ENCODE measurements at places on chromosomes 12 and 14.

- peak; percentile 21 for DNase-seq
These were observed 9.3 kb upstream of the TAS2R46 start for GRCh38 chr12:11071414-11071813.

DNA sequence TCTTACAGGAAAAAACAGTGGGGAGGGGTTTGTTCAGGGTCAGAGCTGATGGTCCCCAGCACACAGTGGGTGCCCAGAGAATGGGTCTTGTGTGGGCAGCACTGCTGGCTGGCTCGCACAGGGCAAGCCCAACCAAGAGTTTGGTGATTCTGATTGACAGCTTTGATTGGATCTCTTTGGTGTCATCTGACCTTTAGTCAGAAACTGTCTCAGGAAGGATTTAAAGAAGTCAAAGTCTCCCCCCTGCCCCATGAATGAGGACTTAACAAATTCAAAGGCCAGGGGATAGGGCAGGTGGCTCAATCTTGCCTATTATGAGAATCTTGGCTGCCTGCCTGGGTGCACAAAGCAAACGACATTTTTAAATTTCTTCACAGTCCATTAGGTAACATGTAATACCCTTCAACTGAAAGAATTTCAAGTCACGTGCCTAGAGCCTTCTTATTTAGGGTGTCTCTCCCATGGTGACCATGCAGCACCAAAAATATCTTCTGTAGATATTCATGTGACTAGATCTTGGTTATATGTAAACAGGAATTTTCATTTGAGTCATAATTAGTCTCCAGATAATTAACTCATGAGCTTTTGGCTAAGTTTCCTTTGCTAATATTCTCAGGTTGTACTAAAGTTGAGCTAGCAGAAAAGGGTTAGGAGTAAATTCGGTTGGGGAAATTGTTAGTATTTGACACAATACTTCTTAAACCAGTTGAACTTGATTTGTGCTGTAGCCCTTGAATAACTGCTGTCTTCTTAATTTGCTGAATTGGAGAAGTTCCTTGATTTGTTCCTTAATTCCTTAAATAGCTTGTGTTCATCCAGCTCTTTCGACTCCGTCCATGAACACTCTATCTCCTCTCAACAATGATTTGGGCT, 54.5 kb upstream of the HECTD1 start:
- peak; percentile 88 for DNase-seq

- no peak for DNase-seq
These were observed 51.1 kb downstream of the MIS18BP1 start for GRCh38 chr14:45201905-45202304.

GRCh38 chr12:4287325-4288211, 14.0 kb downstream of the CCND2 start:
- no peak for DNase-seq

DNA sequence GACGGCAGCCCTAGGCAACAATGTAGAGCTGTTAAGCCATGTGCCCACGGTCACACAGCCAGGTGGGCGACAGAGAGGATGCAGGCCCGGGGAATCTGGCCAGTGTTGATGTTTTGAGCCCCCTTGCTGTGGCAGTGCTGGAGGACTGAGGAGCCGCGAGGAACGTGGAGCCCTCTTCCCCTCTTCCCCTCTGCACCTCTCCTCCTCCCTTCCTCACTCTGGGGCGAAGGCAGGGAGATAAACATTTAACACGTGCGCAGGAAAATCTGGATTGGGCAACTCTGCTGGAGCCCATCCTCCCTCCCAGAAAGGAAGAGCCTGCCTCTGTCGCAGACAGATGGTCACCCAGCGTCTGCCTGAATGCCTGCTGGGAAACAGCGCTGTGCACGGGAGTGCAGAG, 376.8 kb downstream of the FUT8 start:
- no peak for DNase-seq

DNA sequence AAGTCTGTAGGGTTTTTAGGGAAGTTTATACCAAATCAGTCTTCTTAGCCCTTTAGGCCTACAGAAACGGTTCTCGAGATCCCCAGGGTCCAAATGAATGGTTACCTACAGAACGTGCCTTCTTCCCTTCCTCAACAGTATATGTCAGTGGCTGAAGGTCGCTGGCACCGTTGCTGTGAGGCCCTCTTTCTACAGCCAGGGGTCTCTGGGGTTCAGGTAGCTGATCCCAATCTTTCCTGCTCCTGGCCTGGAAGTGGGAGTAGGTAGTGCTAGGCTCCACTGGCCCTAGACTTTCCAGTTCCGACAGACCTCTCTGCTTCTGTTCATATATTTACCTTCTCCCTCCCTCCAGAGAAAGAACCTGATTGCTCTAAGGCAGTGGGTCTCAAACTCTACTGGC, 6.4 kb upstream of the EGLN3 start:
- no peak for DNase-seq

- no peak for DNase-seq
These were observed 1.1 kb downstream of the MGST1 start for GRCh38 chr12:16348435-16349130.

DNA sequence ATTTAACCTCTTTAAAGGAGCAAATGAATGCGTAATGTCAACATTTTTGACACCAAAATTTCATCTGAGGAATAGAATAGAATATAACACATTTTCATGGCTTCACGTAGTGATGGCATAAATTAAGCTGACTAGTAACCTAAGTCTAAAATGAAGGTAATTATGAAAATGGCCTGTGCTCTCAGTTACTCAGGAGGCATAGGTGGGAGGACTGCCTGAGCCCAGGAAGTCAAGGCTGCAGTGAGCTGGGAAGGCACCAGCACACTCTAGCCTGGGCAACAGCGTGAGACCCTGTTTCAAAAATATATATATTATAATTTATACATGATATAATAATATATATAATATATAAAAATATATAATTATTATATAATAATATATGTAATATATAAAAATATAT, 383.2 kb upstream of the ATP2B1 start:
- no peak for DNase-seq

DNA sequence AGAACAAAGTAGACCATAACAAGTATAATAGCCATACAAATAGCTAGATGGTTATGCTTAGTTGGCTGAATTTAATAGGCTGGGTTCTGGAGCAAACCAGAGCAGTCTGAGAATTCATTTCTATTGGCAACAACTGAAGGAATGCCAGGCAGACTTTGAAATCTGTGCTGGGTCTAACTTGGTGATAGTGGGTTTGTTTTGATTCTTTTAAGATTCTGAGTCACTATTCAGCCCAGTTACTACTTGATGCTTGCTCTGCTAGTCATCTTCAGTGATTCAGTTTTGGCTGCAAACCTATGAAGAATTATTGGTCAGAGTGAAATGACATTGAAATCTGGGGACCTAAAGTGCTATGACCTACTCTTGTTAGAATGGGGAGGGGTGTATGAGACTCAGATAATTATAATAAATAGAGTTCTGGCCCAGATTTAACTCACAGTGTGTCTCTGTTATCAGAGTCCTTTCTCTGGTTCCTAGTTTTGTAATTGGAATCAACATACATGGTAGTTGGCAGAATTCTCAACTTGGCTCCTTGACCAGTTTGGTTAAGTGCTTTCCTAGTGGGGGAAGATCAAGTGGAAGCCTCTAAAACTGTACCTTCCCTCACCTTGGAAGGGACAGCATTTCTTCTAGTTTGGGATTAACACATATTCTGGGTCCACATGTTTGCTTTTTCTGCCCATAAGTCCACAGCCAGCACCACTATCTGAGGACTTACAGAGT, 43.5 kb downstream of the MNAT1 start:
- no peak for DNase-seq

DNA sequence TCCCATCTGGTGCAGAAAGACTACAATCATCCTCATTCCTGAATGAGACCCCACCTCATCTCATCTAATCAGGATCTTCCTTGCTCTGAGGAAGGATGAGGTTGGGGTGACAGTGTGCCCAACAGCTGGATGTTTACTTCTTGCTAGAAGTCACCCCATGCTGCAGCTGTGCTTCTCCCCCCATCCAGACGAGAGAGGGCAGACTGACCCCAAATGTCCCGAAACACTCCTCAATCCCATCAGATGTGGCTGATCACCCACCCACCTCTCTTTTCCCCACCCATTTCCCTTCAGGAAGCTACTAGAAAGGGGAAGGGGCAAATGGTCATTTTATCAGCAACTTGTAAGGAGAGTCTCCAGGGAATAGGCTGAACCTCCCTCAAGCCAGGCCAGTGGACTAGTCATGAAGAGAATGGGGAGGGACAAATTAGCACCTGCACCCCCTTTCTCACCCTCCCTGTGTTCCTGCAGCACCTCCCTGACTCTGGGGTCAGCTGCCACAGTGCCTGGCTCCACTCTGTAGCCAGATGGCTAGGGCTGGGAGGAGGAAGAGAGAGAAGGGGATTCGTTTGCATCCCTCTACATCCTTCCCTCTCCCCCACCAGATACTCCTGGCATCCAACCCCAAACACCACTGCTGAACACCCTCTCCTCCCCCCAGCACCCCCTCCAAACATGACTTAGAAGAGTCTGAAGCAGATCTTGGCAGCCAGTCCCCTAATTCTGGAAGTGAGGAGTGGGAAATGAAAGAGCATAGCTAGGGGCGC, 2.8 kb upstream of the BAZ2A start:
- no peak for DNase-seq

DNA sequence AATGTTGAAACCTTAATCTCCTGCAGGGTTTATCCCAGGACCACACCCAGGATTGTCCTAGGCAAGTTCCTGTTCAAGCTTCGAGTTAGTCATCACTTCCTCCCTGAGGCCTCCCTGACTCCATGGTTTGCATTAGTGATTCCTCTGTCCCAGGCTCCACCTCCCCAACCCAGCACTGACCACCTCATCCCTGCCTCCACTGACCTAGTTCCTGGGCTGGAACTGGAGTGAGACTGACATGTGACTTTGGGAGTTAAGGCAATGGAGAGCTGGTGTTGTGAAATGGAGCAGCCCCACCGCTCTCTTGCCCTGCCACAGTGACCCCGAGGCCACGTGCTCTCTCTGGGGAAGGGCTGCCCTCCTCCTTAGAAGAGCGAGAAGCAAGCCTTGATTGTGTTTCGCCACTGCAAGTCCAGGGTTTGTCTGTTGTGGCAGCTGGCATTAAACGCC, 15.8 kb upstream of the DTX1 start:
- no peak for DNase-seq

- DNase-seq: no peak
These were observed 6.5 kb downstream of the KRT86 start for GRCh38 chr12:52280796-52281560.

DNA sequence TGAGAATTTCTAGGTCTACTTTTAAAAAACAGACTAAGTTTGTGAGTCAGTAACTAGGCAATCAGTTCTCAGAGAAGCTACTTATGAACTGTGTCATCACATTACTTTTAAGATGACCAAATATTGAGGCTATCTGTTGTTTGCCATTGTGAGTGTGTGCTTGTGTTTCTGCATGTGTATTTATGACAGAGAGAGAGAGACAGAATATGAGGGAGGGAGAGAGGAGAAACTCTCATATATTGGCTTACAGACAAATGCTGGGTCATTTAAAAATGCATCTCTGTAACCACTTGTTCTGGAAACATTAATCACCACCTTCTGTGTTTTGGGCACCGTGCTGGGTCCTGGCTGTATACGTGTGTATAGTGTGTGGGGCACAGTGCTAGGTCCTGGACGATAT, 161.5 kb upstream of the FRMD6 start:
- no peak for DNase-seq

- peak; percentile 37 for DNase-seq
These were observed 1.0 kb downstream of the MPHOSPH9 start for GRCh38 chr12:123231931-123232330.

- no peak for DNase-seq
These were observed 1539.5 kb upstream of the TMEM132C start for GRCh38 chr12:126727218-126728075.

GRCh38 chr14:32977913-32978312, 39.2 kb downstream of the NPAS3 start:
- DNase-seq: no peak

DNA sequence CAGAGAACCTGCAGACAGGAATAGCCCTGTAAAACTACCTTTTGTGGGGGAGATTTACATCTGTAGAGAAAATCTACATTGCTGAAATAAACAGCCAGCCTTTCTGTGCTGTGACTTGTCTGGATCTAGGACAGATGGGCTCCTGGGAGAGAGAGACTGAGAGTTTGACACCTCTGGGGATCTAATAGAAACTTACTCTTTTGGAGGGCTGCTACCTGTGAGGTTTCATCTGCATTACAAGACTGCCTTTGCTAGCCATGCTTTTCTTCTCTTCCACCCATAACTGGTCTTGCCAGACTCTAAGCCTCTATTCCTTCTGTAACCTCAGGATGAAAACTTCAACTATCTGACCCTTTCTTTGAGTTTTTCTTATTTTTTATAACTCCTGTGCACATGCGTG, 452.6 kb downstream of the ZFP36L1 start:
- DNase-seq: no peak

DNA sequence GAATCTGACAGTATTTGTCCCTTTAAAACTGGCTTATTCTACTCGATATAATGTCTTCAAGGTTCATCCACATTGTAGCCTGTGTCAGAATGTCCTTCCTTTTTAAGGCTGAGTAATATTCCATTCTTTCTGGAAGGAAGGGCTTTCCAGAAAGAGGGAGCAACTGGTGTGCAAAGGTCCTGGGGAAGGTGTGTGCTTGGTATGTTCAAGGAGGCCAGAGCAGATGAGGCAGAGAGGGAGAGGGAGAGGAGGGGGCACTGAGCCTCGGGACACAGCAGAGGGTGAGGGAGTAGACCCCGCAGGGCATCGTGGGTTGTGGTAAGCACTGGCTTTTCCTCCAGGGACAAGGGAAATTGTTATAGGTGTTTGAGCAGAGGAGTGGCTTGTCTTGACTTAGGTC, 90.9 kb upstream of the NCOR2 start:
- DNase-seq: no peak

GRCh38 chr14:103143506-103143905, 20.2 kb downstream of the TNFAIP2 start:
- no peak for DNase-seq

DNA sequence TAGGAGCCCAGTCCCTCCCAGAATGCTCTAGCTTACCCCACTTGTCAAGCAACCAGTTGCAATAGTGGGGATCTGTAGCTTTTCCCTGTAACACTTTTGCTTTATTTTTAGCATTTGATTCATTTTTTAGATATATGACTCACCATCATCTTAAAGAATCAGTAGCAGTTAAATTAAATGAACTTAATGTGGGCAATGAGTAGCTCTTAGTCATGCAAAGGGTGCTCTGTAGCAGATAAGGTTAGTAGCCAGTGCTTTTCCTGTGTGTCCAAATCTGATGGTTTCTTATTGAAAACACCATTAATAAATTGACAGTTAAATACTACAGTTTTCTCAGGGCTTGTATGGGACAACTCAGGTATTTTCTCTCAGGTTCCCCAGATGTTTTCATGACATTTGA, 311.8 kb downstream of the RERGL start:
- DNase-seq: no peak

DNA sequence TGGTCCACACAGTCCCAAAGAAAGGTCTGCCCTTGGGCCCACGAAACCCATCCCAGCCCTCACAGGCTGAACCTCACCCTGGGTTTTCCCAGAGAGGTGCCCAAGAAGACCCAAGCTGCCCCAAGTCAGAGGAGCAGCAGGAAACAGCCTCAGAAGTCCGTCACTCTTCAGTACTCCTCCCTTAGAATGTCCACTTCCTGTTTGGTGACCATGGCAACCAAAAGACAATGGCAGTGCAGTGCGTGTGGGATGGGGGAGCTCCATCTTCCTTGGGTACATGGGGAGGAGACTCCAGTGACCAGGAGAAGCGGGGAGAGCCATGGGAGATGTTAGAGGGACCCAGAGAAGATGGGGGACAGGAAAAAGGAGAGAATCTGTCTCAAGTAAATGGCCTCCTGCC, 11.3 kb downstream of the SELPLG start:
- no peak for DNase-seq

Measured in NCI-H1105 treated with DMSO at 0.1 percent for 48 hours (cell line).